ENCODE measurements at places on chromosomes 3 and 15. TPM values are rescaled to one million over a fixed set of nuclear protein-coding genes. Genes with fewer than 3 reads are reported as not detected.

The GRAMD1C gene
- 17.0 TPM for total RNA-seq

The TRMT10C gene
- 29.6 TPM for total RNA-seq

The SACM1L gene
- 35.4 TPM for total RNA-seq

The EFCAB12 gene
- total RNA-seq, result 0.25 TPM

The C3orf20 gene
- total RNA-seq, result not detected

The SKOR1 gene
- 0.15 TPM for total RNA-seq

The NR1I2 gene
- total RNA-seq, result not detected

The WNT5A gene
- 0.25 TPM for total RNA-seq

The TLR9 gene
- total RNA-seq, result not detected

The IMPG2 gene
- total RNA-seq, result 0.76 TPM

The SHC4 gene
- not detected for total RNA-seq

The VGLL3 gene
- total RNA-seq, result 4.2 TPM
